ENCODE measurements at places on chromosomes 2 and 18. TPM values are rescaled to one million over a fixed set of nuclear protein-coding genes. Genes with fewer than 3 reads are reported as not detected.

Gene GIGYF2
- 64.7 TPM for total RNA-seq

Gene PDE1A
- total RNA-seq, result 6.7 TPM

Gene LHCGR
- total RNA-seq, result not detected

Gene UGT1A5
- total RNA-seq, result not detected

Gene C2orf80
- not detected for total RNA-seq

Gene ZNF396
- total RNA-seq, result 5.0 TPM

Gene VWA3B
- 0.26 TPM for total RNA-seq

Gene CHRND
- not detected for total RNA-seq

All from fibroblast of lung (primary cell).